Retinal pigment epithelial cell (primary cell): ENCODE measurements at places on chromosomes 2 and 18.

GRCh38 chr2:10417551-10418335 is 30.4 kb downstream of the ODC1 start:
- no peak for DNase-seq

GRCh38 chr2:166126007-166126639 is 1.7 kb downstream of the SCN1A start:
- DNase-seq, result no peak

- DNase-seq, result no peak
Observed at GRCh38 chr2:234450431-234451124, 46.3 kb downstream of the ARL4C start.

DNA sequence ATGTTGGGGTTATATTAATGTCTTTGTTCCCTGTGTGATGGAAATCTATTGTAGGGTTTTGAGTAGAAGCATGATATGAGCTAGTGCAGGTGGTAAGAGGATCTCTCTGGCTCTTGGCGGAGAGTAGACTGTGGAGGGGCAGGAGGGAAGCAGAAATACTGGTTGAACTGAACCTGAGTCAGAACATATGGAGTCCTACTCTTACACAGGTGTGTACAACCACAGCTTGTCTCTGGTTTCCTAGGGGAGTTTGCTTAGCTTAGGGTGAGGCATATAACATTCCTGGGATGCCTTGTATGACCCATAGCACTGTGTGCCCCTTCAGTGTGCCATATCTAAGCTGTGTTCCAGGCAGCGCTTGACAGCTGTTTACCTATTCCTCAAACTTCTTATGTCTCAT is 97.3 kb upstream of the GCFC2 start:
- DNase-seq, result no peak

GRCh38 chr2:122132147-122132691 is 376.8 kb downstream of the TSN start:
- DNase-seq, result no peak

GRCh38 chr2:157747695-157748370 is 119.2 kb upstream of the ACVR1C start:
- no peak for DNase-seq

DNA sequence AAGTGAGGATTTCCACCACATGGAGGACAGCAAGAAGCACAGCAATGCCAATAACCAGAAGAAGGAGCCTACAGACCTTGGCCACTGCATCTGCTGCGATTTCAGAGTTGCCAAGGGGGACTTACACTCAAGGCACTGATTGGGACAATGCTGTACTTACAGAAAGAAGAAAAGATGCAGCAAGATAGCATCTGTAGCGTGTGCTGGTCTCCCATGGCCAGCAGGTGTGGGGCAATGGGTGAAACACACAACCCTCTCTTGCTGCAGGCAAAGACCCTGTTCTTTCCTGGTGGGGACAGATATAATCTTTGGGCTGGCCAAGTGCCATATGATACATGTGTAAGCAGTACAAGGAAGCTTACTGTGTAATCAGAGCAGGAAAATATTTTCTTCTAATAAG is 85.4 kb upstream of the GPR45 start:
- DNase-seq, result no peak

GRCh38 chr2:239369631-239370161 is 31.1 kb downstream of the HDAC4 start:
- DNase-seq, result no peak

- no peak for DNase-seq
Observed at GRCh38 chr2:147782141-147782930, 62.5 kb upstream of the ACVR2A start.

DNA sequence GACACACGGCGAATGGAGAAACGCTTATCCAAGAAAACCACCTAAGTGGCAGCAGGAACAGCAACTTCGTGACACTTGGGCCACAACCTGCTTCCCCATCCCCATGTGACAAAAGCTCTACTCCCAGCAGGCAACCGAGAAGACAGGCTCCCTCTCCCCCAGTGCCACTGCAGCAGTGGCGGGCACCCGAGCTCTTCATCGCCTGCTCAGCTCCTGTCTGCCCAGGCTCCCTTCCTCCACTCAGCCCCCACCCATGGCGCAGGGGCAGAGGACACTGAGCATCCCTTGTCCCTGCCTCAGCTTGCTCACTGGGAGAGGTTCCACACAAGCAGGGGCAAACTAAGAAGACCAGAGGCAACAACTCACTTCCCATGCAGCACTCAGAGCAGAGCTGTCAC is 22.9 kb downstream of the SLC66A2 start:
- DNase-seq, result no peak

DNA sequence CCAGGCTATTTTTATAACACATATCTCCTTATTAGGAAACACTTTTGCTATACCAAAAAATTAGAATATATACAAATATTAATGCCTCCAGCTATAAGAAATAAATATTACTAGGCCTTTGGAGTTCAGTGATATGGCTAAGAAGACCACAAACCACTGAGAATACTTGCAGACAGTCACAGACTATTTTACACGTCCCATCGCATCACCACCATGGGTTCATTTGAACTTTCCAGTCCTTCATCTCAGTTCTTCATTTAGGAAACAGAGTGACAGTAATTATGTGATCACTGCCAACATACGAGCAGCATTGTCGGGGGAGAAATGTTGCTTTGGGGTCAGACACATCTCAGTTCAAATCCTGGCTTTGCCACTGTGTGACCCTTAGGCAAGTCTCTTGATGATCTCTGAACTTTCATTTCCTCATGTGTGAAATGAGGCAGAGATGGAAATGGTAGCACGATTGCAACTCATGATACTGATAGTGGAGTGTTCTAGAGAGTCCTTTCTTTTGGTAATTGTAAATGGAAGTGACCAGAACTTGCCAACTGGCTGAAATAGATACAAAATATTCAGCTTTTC is 138.9 kb upstream of the NRP2 start:
- DNase-seq, result no peak

- DNase-seq, result no peak
Observed at GRCh38 chr2:29398384-29399237, 283.4 kb downstream of the CLIP4 start.

DNA sequence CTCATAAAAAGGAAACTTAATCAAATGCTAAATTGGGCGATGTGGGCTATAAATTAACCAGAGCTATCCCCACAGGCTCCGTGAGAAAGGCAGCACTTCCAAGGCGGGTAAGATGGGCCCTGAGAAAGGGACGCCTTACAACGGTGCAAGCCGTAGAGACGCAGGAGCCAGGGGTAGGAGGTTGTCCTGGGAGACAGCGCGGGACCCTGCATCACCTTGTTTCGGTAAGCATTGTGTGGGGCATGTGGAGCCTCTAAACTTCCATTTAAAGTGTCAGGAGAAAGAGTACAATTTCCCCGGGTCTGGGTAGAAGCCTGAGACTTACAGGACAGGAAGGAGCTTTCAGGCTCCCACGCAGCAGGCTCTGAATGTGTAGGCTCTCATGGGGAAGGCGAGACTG is 1.2 kb upstream of the PER2 start:
- no peak for DNase-seq

GRCh38 chr18:23701544-23702064 is 12.4 kb downstream of the LAMA3 start:
- no peak for DNase-seq

GRCh38 chr2:30683236-30683956 is 123.8 kb downstream of the CAPN13 start:
- no peak for DNase-seq

GRCh38 chr18:35118641-35119040 is 77.4 kb downstream of the MAPRE2 start:
- no peak for DNase-seq

- DNase-seq, result no peak
Observed at GRCh38 chr2:40564184-40564583, 112.3 kb upstream of the SLC8A1 start.

GRCh38 chr2:88010136-88010535 is 6.2 kb downstream of the RNU2-63P start:
- DNase-seq, result no peak

GRCh38 chr2:50879457-50879856 is 152.5 kb downstream of the NRXN1 start:
- DNase-seq, result no peak

GRCh38 chr2:171345971-171346722 is 87.6 kb downstream of the METTL8 start:
- no peak for DNase-seq

DNA sequence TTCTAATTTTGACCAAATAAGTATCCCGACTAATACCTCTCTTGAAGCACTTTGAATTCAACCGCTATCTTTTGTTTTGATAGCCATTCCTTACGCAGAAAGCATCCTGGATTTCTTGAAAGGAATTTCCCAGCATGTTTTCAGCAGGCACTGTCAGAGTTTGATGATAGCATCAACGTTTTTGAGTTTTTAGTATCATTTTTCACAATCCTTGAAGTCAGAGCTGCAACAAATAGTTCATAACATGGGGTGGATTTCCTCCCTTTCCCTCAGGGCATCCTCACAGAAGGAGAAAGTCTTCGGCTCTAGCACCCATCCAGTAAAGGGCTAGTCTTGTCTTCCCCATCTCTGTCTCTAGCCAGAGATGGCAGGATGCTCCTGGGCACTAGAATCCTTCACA is 46.2 kb downstream of the ANKRD44 start:
- no peak for DNase-seq

GRCh38 chr2:102449370-102449974 is 23.6 kb upstream of the SLC9A4 start:
- peak; percentile 6 for DNase-seq

GRCh38 chr2:120203251-120204021 is 19.8 kb downstream of the TMEM185B start:
- no peak for DNase-seq

DNA sequence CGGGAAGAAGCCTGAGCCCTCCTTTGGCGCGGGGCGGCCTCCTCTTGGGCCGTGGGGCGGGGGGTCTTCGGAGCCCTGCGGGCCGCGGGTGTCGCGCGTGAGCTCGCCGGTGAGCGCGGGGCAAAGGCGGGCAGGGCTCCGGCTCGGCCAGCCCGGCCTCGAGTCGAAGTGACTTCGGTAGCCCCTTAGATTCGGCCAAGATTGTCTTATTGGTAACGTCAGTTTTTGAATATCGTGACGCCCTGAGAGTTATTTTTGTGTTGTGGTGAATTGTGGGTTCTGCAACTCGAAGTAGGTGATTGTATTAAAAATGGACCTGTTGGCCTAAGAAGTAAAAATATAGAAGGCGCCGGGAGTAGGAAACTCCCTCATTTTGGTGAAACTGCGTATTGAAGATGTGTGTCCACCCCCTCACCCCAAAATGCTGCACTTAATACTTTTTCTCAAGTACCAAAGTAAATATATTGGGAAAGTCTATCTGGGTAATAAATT is 669 bp downstream of the MARCHF7 start:
- no peak for DNase-seq

- DNase-seq, result no peak
Observed at GRCh38 chr2:233811087-233811486, 33.0 kb downstream of the MROH2A start.

- no peak for DNase-seq
Observed at GRCh38 chr18:54774981-54775665, 53.2 kb upstream of the RAB27B start.

DNA sequence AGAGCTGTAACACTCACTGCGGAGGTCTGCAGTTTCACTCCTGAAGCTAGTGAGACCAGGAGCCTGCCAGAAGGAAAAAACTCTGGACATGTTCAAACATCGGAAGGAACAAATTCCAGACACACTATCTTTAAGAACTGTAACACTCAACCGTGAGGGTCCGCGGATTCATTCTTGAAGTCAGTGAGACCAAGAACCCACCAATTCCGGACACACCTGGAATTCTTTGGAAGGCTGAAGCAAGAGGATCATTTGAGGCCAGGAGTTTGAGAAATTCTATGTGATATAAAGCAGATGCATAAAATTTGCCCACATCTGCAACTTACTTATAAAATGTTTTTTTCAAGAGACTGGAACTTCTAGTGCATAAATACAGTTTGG is 43.5 kb upstream of the ITSN2 start:
- no peak for DNase-seq

- DNase-seq, result no peak
Observed at GRCh38 chr2:156339110-156339847, 6.8 kb upstream of the NR4A2 start.

- DNase-seq, result no peak
Observed at GRCh38 chr2:213862407-213863076, 548.3 kb upstream of the VWC2L start.

DNA sequence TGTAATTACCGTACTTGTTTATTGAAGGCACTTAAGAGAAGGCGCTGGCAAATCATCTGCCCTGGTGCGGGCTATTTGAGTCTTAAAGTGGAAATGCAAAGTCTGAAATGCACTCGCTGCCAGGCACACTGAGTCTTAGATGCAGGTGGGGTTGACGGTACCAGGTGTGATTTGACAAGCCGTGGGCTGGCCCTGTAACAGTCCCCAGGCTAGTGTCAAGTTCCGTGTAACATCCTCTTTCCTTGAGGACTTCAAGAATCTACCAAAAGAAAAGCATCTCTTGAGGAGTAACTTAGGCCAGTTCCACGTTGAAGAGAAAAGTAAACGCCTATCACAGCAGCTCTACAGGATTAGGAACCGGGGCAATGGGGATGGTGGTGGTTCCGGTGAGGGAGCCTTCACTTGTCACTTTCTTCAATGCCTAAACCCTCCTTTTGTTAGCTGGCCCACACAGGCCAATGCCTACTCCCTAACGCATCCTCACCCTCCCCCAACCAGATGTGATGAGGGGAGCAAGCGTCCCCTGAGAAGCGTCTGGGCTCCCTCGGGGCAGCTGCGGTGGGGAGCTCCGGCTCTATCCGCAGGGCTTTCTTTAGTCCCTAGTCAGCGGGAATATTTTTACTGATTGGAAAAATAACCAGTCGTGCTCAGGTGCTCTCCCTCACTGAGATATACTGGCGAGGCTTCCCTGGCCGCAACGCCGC is 1.5 kb upstream of the UGP2 start:
- no peak for DNase-seq
